ENCODE measurements at places on chromosomes 11 and 22.

- no peak for DNase-seq
Observed at GRCh38 chr22:45934659-45935341, 42.2 kb downstream of the WNT7B start.

GRCh38 chr22:16932577-16932976, 75.4 kb downstream of the GAB4 start:
- no peak for DNase-seq

- no peak for DNase-seq
Observed at GRCh38 chr11:70029861-70030380, 48.2 kb upstream of the ANO1 start.

DNA sequence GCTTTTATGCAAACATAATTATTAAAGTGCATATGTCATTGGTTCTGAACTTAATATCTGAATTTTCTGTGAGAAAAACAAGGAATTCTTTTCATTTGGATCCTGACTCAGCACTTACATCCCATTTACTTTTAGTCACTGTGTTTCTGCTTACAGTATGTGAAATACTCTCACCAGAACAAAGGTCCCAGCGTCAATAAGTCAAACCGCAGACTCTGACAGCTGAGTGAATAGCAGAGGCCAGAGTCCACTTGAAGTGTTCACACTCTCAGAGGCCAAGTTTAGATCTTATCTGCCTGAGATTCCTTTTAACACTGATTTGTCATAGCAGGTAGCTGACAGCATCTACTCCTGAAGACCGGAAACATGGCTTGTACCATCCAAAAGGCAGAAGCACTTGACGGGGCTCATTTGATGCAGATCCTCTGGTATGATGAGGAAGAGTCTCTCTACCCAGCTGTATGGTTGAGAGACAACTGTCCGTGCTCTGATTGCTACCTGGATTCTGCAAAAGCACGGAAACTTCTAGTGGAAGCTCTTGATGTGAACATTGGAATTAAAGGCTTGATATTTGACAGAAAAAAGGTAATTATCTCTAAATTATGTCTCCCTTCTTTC, 14.6 kb downstream of the BBOX1 start:
- no peak for DNase-seq

DNA sequence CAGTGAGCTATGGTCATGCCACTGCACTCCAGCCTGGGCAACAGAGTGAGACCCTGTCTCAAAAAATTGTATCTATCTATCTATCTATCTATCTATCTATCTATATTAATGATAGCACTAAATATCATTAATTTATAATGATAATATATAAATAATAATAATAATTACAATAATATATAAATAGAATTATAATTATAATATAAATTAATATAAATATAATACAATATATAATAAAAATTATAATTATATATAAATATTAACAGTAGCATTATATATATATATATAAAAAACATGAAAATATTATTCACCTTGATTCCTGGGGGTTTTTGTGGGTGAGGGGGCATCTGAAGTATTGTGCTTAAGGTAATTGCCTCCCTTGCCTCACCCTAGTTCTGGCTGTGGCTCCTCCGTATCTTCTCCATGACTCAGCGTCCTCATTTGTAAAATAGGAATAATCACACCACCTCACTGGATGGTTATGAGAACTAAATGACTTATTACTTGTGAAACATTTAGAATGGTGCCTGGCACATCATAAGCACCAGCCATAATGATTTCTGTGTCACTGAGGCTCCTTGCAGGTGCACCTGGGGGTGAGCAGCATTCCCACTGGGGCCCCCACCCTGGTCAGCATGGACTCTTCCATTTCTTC, 18.8 kb downstream of the RASD2 start:
- no peak for DNase-seq

DNA sequence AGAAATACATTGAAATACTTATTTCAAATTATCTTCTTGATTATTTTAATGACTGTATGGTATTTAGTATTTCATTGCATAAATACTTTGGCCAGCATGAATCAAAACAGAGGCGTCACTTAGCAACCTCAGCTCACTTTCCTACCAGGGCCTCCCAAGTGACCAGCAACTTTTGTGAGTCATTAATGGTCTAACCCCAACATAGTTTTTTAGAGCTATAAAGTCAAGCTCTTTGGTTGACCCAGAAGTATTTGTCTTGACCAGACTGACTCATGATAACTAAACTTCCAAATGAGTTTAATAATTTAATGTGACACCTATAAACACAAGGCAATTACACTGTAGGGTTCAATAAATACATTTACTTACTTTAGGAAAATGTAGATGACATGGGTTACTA, 27.9 kb upstream of the RBMXL2 start:
- DNase-seq: no peak

- DNase-seq: no peak
Observed at GRCh38 chr11:10751581-10751940, 515 bp downstream of the CTR9 start.

- DNase-seq: no peak
Observed at GRCh38 chr11:27718346-27718862, 18.1 kb upstream of the BDNF start.

DNA sequence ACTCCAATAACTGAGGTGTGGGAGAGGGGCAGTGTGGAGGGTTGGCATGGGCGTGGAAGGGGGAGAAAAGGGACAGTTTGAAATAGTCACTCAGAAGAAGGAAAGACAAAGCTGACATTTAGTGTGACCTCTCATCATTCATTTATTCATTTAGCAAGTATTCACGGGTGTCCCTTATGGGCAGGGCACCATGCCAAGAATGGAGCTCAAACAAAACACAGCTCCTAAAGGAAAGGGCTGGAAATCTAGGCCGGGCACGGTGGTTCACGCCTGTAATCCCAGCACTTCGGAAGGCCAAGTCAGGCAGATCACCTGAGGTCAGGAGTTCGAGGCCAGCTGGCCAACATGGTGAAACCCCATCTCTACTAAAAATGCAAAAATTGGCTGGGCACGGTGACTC, 19.4 kb upstream of the DGKZ start:
- no peak for DNase-seq

- no peak for DNase-seq
Observed at GRCh38 chr11:69362315-69362714, 68.4 kb downstream of the MYEOV start.

- no peak for DNase-seq
Observed at GRCh38 chr11:19433367-19433766, 192.6 kb upstream of the E2F8 start.

Measured in CD4-positive, alpha-beta T cell treated with Interleukin-17A for 1 hour (primary cell).